ENCODE measurements at places on chromosomes 11 and 22.

DNA sequence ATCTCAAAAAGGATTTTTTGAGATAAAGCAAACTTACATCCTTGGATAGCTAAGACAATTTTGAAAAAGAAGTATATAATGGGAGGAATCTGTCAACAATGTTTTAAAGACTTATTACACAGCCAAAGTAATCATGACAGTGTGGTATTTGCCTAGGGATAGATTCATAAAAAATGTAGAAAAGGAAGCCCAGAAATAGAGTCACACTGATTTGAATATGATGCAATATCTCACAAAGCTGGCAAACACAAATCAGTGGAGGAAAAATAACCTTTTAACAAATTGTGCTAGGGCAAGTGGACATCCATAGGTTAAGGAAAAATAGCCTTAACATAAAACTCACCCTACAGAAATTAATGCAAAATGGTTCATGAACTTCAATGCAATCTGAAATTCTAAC lies 6.0 kb downstream of the XKR3 start:
- no peak for DNase-seq

GRCh38 chr11:68584097-68584496 lies 100.2 kb upstream of the GAL start:
- no peak for DNase-seq

DNA sequence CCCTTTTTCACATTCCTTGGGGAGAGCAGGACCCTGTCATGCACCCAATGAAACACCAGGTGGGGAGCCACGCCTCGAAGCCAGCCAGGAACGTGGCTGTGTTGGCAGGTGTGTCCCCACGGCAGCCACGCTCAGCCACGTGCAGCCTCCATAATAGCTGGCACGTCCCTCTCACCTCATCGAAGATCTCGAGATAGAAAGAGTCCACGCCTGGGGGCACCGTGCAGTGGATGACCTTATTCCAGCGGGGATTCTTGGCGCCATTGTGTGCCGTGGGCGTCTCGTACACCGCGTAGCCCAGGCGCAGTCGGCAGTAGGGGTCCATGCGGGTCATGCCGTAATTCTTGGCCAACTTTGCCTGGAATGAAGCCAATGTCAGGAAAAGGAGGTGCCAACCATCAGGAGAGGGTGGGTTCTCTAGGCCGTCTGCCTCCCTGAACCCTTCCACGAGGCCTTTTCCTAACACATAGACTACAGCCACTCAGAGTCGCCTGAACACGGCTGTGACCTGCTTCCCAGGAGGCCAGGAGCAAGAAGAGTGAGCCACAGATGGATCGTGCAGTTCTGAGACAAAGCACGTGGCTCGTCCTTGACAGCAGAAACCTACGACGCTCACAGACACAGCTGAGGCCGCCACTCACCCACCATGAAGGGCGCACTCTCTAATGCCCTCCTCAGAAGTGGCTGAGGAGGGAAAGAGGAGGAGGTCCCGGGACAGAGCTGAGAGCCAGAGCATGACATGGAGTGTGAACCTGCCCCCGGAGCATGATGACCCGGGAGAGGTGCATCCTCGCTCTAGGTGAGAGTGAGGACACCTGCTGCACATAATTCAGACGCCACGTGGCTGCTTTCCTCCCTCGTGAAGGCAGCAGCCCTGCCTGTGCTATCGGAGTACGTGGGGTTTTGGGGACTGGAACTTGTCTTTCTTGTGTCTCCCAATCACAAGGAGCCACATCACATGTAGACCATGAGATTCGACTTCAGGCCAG lies 19.1 kb downstream of the TOLLIP start:
- DNase-seq, result no peak

DNA sequence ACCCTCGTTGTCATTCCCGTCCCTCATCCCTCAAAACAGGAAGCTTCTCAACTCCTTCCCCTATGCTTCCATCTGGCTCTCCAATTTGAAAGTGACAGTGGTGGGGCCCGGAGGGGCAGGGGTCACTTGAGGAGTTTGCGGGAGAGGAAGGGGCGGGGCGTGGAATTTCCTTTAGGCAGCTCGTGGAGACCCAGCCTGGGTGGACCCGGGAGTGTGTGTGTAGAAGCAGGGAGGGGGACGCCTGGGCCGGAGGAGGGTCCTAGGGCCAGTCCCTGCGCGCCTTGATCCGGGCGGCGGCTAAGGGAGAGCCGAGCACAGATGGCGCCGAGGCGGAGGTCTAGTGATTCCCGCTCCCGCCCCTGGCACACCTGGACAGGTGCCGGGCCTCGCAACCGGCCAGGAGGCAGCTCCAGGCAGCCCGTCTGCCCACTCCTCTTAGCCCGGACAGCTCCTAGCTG lies 7.8 kb upstream of the PAX6 start:
- DNase-seq, result no peak

DNA sequence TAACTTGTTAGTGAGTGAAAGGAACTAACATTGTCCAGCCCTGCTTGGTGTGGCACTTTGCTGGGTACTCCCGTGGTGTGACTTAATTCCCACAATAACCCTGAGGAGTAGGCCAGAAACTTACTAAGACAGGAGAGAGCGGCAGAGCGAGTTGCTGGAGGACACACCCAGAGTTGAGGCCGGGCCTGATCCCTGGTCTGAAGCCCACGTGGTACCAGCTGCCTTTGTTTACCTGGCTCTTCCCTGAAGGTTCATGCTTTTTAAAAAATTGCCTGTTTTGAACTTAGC lies 594 bp downstream of the MPST start:
- no peak for DNase-seq

DNA sequence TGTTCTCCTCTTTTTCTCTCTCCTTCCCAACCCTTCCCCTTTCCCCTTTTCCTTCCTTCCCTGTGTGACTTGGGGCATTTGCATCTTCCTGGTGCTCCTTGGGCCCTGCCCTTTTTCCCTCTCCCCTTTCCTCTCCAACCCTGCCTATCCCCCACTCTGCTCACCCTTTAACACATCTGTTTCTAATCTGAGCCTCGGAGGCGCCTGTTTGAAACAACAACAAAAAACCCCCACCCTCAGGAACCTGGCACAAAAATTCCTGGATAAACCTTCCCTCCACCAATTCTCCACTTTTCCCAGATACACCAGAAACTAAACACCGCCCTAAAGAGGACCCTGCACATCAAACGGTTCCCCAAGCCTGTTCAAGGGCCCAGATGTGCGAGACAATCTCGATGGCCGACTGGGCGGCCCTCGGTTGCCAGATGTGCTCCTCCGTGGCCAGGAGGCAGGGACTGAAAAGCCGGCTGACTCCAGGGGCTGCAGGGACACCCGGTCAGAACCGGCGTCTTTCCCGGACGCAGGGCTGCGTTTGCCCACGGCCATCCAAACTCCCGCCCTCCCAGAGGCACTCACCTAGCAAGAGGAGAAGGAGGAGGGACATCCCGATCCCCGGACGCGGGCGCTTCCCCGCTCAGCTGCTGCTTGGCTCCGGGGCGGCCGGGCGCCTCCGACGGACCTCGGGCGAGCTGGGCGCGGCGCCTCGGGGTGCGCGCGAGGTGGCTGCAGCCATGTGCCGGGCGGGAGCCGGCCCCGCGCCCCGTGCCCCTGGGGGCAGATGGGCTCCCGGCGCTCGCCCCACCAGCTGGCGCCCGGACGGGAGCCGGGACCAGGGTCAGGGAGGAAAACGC lies 486 bp downstream of the CLMP start:
- no peak for DNase-seq

- no peak for DNase-seq
Observed at GRCh38 chr11:110182886-110183285, 89.7 kb downstream of the ZC3H12C start.

All from SHP77 treated with DMSO at 0.1 percent for 48 hours (cell line).